ENCODE measurements at places on chromosomes 3 and 15.

GRCh38 chr15:45162771-45163507, 24.8 kb downstream of the SHF start:
- peak; percentile 89 for DNase-seq

DNA sequence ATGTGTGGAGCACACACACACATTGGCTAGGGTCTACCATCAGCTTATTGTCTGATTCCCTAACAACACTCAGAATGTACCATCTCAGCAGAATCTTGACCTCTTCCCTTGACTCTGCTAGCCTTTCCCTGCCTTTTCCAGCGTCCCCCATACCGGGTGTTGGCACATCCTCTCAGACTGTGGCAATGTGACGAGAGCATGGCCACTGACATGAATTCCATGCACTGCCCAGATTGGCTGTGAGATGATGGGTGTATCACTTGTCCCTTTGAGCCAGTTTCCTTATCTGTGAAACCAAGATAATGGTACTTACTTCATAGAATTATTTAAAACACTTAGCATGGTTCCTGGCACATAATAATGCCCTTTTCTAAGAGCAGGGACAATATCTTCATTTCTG, 60.3 kb upstream of the EIF1B start:
- no peak for DNase-seq

GRCh38 chr3:156818273-156818651, 7.9 kb upstream of the LEKR1 start:
- DNase-seq: no peak

- DNase-seq: no peak
Observed at GRCh38 chr15:33675246-33675645, 293.1 kb upstream of the CHRM5 start.

DNA sequence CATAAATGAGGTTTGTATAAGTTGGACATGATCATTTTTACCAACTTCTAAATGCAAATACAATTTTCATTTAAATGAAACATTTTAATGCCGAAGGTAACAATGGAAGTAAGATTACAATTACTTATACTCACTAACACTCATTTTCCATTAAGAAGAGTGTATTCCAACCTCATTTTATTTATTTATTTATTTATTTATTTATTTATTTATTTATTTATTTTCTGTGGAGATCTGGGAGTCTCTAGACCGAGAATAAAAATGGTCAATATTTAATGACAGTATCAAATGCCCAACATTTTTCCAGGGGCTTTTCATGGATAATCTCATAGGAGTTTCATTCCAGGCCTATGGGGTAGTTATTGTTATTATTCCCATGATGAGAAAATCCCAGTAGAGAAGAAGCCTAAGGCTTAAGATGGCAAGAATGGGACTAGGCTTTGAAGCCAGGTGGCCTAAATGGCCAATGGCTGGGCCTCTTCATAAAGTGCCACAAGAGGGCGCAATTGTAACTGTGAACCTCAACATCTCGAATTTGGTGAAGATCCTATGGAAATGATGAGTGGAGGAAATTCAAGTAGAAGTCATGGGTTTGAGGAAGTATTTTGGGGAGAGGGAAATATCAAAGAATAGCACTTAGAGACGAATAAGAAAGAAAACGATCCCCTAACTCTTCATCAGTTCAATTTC, 21.3 kb downstream of the VGLL3 start:
- no peak for DNase-seq

GRCh38 chr15:90001062-90001682, at the start of gene ZNF710:
ZNF710 (plus strand) TSS chr15:90001324; CDS start chr15:90067138, 65,814 bp downstream.
- peak; percentile 61 for DNase-seq

- no peak for DNase-seq
Observed at GRCh38 chr3:147210676-147211075, 195.7 kb downstream of the ZIC4 start.

GRCh38 chr3:40930131-40930538, 269.2 kb upstream of the CTNNB1 start:
- DNase-seq: no peak

DNA sequence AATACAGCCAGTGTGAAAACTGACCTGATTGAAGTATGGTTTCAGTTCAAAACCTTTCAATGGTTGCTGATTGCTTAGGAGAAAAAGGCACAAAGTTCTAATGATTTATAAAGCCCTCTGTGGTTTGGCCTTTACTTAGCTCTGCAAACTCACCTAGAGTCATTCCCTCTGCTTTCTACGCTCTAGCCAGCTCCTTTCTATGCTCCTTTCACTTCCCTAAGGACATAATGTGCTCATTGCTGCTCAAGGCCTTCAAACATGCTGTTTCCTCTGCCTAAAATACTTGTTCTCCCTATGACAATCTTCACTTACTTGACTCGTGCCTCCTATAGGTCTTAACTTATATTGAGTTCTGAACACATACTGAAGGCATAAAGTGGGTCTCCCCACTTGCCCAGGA, 19.0 kb downstream of the RPL39L start:
- no peak for DNase-seq

DNA sequence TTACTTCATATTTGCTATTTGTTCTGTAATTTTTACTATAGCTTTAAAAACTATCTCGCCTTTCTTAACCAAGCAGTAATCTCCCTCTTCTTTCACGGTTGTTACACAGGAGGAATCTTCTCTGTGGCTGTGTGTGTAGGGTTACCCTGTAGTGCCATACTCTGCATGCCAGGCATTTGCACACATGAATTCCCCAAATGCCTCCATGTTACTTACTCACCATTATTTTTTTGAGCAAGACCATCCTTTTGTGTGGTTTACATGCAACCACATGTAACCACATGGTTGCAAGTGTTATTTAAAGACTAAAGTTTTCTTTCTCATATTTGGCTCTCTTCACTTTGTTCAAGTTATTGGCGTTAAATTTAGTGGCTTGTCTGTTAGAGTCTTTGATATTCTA, 45.5 kb downstream of the HPS3 start:
- no peak for DNase-seq

- no peak for DNase-seq
Observed at GRCh38 chr15:38555686-38556334, 8.8 kb downstream of the RASGRP1 start.

GRCh38 chr3:16303037-16303575, 38.1 kb downstream of the OXNAD1 start:
- no peak for DNase-seq

- no peak for DNase-seq
Observed at GRCh38 chr3:53566461-53567145, 72.2 kb downstream of the CACNA1D start.

DNA sequence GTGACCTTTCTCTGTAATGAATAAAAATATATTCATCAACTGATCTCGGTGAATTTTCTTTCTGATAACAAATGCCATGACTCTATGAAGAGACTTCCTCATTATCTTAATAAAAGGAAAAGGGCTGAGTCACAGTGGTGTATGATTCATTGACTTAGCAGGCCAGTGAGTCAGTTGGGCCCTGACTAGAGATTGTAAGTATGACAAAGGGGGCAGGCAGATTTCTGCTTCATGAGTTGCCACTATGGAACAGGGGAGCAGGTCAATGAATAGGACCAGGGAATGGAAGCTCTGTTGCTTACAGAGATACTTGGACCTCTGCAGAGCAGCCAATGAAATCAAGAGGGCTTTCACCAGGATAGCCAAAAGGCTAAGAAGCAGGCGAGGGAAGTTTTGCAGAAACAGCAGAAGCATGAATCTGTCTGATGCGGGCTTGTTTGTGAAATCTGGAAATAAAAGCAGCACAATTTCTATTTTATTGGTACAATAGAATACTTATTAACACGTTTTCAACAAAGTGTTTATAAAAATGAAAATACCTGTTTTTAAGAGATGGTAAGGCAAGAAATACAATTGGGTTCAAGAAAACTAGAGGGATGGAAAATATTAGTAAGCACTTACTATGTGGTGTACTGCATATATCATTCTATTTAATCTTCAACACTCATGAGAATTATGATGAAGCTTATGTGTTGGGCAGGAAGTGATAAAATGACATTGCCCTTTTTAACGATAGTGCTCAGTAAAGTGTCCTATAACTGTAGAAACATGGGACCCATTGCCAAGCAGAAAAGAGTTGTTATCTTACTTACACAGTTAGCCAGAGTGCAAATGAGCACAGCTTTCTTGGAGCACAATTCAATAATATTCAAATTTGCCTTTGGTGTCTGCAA, 169.8 kb upstream of the MYRIP start:
- DNase-seq: no peak

- no peak for DNase-seq
Observed at GRCh38 chr15:76439542-76439941, 103.0 kb downstream of the ISL2 start.

GRCh38 chr3:190699776-190700175, 162.7 kb downstream of the GMNC start:
- no peak for DNase-seq

DNA sequence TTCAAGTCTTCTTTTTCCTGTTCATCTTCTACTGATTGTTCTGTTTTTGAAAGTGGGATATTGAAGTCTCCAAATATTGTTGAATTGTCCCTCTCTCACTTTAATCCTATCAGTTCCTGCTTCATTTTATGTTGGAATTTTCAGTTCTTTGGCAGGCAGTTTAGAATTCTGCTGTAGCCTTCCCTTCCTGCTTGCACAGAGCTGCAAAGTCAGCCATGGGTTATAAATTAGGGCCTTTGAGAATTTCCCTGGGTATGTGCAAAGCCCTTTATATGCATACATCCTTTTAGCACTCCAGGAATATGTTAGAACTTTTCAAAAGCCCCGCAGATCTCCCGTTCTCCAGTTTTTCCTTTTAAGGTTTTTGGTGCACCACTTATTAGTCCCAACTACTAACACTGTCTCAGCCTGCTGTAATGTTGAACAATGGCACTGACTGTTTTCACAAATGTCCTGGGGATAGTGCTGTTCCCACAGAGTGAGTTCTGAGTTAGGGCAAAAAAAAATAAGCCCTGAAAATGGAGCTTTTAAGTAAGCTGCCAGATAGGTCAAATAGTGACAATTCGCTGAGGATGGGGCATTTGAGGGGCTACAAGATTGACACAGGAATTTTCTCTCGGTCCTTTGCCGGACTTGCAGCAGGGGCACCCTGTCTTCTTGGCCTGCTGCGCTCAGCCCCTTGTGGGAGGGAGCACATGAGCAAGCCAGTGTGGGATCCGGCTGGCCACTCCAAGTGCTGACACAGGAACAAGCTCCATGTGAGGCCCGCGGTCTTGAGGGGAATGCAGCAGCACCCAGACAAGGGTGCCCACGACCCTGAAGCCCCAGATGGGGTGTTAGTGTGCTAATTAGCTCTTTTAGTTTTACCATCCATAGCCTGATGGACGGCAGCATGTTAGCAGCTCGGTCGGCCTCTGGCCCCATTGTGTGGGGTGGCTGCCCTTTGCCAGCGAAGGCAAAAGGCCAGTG, 96.0 kb downstream of the VPS8 start:
- DNase-seq: no peak

DNA sequence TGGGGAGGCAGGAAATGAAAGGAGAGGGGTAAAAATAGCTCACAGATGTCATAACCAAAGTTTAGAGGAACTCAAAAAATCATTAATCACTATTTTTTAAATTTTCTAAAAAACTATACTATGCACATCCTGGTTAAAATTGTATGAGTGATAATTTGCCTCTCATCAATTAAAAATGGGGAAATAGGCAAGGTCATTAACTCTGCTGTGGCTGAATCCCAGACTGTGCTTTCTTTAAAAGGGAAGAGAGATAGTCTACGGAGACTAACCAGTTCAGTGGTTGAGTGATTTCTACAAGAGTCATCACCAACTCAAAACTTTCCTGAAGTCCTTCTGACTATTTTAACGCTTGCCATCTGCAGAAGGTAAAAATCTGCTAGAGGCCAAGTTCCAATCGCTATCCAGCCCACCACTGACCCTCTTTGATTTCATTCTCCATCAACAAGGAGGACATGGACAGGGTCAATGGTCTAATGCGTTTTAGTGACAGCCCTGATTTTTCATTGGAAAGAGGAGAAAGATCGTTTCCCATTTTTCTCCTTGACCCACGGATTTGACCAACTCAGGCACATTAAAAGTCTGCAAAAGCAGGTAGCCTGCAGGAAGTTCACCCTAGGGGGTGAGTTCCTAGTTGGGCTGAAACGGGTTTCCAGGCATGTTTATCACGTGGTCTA, 850 bp downstream of the SUCLG2 start:
- DNase-seq: no peak

- no peak for DNase-seq
Observed at GRCh38 chr3:143586576-143586975, 261.7 kb downstream of the SLC9A9 start.

DNA sequence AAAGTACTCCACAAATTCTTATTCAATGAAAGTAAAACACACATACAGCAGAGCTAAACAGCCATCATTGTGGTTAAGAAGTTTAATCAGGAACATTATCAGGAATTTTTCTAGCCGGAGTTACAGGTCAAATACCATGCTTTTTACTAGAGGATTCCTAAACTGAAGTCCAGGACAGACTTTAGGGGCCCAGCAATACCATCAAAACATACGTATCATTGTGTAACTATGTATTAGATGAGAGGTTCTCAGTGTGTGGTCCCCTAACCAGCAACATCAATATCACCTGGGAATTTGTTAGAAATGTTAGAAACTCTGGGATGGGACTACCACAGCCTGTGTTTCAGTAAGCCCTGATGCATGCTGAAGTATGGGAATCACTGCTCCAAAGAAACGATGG, 404.2 kb upstream of the IL12A start:
- DNase-seq: no peak

DNA sequence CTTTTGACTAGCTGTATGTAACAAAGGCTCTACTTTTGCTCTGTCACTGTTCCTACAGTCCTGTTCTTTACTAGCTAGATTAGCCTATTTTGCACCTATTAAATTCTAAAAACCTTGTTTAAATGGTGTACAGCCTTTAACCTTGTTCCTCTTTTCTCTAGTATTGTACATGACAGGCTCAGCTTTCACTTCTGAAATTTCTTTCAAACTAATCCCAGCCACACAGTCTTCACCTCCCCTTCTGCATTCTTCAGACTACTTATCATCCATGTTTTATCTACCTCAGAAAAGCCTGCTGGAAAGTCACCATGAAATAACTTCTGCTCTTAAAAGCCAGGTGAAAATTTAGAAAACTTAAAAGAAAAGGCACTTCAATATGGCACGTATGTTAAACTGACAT, 122.4 kb downstream of the NECTIN3 start:
- no peak for DNase-seq

DNA sequence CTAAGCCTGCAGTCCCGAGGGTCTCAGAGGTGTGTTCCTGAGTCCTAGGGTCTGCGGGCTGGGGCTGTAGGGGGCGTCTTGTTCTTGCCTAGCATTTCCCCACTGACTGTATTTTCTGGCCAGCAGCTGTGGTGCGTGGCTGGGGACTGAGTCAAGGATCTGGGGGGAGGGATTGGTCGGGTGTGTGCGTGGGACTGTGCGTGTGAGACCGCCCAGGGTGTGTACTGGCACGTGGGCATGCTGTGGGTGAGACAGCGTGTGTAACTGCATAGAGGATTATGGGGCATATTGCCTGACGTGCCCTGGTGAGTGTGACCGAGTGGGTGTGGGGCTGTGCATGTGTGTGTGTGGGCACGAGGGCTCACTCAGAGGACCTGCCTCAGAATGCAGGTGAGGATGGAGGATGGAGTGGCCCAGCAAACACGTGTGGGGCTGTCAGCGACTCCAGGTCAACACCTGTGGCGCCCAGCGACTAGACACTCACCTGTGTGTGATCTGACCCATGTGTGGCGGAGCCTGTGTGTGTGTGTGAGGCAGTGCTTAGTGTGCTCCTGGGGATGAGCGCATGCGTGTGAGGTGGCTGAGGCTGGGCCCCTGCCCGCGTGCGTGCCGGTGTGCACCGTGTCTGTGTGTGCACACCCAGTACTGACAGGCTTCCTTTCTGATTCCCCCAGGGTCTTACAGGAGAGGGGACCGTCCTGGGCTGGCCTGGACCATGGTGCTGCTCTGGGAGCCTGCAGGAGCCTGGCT, 20.9 kb downstream of the FBLN2 start:
- DNase-seq: no peak

Data from mucosa of descending colon (tissue), 3 donors.